ENCODE measurements at places on chromosomes 1 and 21.

GRCh38 chr21:42414928-42415769, 11.4 kb downstream of the UBASH3A start:
- no peak for DNase-seq

DNA sequence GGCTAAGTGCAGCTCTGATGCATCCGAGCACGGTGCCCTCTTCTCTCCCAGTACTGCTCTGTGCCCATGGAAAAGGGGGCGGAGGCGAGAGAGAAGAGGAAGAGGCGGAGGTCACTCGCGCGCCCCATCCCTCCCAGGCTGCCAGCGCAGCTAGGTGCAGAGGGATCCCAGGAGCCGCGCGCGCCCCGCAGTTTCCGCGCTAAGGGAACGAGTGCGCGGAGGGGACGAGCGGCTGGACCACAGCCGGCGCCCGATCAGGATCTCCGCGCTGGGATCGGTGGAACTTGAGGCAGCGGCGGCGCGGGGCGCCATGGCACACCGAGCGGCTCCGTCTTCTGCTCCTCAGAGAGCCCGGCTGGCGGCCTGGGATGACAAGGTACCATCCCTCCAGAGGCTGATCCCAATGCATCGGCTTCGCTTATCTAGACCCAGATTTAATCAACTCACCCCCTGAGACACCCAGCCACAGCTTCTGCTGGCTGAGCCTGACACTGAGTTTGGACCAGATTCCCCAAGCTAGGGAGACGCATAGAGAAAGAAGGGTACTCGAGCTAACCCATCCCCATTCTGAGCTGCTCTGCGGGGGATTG, at the start of gene PTGFR:
PTGFR (plus strand) TSS at position 114 of the 590 bp plus-strand sequence. CDS start 1,770 bp downstream, outside the sequence.
- DNase-seq: peak; percentile 24

- DNase-seq: no peak
Measured at GRCh38 chr1:179298952-179299351, 5.4 kb downstream of the SOAT1 start.

- no peak for DNase-seq
Measured at GRCh38 chr1:22576617-22577016, 13.3 kb downstream of the EPHA8 start.

DNA sequence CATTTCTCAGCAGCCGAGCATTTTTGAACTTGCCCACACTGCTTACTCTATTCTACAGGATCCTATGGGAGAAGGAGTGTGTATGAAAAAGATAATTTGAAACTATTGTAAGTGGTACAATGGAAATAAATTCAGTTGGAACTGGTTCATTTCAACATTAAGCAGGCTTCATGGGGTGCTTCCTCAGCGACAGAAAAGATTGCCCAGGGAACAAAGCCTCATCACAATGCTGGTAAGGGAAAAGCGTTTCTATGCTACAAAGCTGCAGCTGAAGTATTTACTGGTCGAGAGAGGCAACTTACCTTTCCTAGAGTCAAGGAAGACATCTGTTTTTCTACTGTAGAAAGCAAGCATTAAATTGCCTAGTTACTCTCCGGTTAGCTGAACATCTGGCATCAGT, 568.2 kb upstream of the ZP4 start:
- DNase-seq: no peak

- DNase-seq: no peak
Measured at GRCh38 chr1:210293171-210293607, 35.5 kb upstream of the HHAT start.

- DNase-seq: no peak
Measured at GRCh38 chr1:229436201-229436600, 2.3 kb upstream of the ACTA1 start.

DNA sequence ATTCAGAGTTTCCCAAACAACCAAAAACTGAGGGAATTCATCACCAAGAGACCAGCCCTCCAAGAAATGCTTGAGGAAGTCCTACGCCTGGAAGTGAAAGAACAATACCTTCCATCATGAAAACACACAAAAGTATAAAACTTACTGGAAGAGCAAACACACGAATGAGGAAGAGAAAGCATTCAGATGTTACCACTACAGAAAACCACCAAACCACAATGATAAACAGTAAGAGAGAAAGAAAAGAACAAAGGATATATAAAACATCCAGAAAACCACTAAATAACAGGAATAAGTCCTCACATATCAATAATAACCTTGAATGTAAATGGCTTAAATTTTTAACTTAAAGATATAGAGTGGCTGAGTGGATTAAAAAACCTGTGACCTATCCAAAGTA, 58.5 kb upstream of the BCL10 start:
- no peak for DNase-seq

DNA sequence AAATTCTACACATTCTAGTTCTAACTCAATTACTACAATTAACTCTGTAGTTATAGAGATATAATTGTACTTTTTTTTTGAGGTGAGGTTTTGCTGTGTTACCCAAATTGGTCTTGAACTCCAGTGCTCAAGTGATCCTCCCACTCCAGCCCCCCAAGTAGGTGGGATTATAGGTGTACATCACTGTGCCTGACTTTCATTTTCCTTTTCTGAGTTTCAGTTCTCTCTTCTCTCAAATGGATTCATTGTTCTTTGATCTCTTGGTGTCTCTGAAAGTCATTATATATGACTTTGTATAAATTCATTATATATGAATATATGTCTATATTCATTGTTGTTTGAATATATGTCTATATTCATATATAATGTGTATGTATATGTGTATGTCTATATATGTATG, 74.0 kb upstream of the GALNT2 start:
- no peak for DNase-seq

DNA sequence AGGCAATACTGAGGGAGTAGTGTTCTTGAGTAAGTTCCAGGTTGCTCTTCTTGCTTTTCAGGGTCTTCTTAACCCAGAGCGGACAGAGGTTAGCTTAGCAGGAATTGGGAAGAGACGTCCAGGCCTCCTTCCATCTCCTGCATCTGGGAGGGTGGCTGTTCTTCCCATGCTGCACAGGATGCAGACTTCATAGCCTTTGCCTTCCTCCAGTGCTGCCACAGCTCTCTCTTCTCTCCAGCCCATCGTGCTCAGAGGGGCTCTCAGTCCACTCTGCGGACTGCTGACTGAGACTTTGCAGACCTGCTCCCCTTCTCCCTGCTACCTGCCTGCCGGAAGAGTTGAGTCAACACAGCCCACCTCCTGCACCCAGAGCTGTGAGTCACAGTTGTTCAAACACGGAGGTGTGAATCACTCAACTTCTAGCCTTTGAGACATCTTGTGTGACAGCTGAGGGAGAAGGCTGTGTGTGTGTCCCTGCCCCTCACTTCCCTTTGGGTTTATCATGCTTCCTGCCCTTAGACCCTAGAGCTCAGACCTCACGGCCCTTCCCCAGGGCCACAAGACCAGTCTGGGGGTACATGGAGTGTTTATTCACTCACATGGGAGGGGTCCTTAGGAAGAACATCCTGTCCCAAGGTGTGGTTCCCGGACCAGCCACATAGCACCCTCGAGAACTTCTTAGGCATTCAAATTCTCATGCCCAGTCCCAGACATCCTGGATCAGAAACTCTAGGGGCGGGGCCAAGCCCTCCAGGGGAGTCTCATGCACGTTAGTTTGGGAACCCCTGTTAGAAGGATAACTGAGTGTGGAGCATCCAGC, 158.3 kb upstream of the CACNA1E start:
- no peak for DNase-seq

GRCh38 chr1:182032251-182032650, 29.3 kb downstream of the ZNF648 start:
- no peak for DNase-seq

GRCh38 chr1:176164014-176164678, 42.9 kb downstream of the COP1 start:
- no peak for DNase-seq

DNA sequence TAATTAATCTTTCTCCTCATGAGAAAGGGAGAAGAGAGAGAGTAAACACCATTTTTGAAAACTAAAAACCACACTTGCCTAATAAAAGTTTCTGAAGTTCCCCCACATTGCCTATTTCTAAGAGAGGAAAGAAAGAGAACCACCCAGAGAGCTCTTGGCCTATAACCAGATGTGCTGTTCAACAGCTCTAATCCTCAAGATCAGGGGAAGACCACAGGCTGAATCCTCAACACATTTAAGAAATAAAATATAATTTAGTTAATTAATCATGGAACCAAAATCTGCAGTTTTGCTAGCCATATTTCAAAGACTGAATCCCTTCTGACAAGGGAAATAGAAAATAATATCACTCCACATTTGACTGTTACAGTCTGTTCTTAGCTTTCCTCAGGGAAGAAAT, 11.9 kb downstream of the PRRX1 start:
- DNase-seq: no peak

DNA sequence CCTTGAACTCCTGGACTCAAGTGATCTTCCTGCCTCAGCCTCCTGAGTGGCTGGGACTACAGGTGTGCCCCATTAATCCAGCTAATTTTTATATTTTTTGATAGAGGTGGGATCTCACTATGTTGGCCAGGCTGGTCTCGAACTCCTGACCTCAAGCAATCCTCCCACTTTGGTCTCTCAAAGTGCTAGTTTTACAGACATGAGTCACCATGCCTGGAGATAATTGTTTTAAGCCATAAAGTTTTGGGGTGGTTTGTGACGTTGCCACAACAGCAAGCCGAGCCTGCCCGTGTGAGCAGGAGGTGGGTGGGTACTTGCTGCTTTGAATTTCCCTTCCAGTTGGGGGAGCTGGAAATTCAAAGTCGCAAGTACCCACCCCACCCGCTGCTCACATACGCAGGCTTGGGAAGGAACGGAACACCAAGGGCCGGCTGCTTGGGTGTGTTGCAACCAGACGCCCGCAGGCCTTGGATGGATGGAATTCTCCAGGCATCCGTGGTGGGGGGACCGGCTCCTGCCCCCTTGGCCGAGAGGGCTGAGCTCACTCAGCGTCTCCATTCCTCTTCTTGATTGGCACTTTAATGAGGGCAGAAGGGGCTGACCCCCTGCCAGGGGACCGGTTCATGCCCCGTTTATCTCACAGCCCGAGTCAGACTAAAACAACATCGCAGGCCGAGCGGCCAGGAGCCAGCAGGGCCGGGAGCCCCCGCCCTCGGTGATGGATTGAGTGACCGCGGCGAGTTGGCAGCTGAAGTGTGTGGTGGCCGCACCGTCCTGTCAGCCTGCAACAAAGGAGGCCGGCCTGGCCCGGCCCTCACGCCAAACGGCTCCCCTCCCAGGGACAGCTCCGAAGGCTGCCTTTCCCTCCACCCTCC, 78.1 kb downstream of the DHRS3 start:
- peak; percentile 82 for DNase-seq

DNA sequence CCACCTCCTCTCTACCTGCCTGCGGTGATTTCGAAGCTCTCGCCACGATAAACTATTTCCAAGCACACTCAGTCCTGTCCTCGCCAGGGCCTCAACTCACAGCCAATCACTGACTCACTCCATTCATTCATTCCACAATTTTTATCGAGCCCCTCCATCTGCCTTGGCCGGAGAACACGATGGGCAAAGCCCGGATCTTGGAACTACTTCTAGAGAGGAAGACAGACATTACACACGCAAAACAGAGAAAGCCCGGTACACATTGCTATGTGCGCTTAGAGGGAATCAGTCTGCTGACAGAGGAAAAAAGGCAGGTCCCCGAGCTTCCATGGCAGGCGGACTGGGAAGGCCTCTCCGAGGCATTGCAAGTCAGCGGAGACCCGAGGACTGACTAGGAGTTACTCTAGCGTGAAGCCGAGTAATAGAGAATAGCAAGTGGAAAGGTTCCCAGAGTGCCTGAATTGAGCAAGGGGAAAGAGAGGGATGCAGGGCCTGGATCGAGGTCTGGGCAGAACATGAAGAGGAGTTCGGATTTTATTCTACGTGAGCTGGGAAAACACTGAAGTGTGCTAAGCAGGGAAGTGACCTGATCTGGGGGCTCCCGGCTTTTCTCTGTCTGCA, 54.2 kb upstream of the DNAJC6 start:
- DNase-seq: peak; percentile 17

DNA sequence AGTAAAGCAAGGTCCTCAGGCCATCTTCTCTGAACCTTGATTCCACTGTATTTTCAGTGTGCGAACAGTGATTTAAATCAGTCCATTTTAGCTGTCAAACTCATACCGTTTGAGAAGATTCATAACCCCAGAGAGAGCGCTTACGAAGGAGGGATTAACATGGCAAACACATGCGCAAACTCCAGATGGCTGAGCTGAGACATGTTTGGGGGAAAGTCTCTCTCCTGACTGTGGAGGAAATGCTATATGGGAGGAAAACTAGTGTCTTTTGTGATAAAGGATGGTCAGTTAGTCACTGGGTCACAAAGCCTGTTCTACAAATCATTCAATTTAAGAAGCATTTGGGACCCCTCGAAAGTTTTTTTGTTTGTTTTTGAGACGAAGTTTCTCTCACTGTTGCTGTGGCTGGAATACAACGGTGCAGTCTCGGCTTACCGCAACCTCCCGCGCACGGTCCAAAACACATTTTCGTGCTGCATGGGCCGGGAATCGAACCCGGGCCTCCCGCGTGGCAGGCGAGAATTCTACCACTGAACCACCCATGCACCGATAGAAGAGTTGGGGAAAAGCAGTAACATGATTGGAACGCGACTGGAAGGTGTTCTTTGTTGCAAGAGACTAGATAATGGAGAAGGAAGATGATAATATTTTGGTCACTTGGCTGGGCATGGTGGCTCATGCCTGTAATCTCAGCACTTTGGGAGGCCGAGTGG, 58.4 kb upstream of the CXADR start:
- peak; percentile 63 for DNase-seq

DNA sequence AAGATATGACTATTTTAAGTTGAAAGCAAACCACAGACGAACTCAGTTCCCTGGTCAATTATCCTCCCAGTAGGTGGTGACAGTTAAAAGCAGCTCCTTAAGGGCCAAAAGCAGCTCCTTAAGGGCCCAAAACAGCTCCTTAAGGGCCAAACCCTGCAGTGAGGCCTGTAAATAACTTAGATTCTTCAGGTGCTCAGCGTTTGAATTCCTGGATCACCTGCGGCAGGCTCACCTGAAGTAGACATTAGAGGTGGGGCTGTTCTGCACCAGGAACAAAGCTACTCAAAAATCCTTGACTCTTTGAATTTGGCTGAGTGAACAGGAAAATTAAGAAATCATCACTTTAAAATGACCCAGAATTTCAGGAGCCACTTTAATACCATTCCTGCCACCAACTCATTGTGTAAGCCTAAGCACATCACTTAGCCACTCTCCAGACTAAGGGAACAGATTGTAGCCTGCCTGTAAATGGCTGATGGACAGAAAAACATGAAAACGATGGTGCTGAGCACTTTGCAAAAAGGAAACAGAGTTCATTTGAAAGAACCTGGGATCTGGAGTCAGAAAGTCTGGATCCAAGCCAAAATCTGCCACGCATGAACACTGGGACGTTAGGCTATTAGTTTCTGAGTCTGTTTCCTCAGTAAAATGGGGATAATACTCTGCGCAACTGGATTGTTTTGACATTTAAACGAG, 126.9 kb downstream of the LRIG2 start:
- no peak for DNase-seq

GRCh38 chr1:185322636-185323035, 5.6 kb upstream of the IVNS1ABP start:
- no peak for DNase-seq
